ENCODE measurements at places on chromosomes 5 and 9.

GRCh38 chr5:163913548-163913947 lies 408.1 kb downstream of the MAT2B start:
- DNase-seq: no peak

GRCh38 chr9:129307227-129307970 lies 129.3 kb upstream of the IER5L start:
- DNase-seq: no peak

GRCh38 chr5:135467871-135468485 lies 15.8 kb upstream of the TIFAB start:
- DNase-seq: no peak

GRCh38 chr9:68508547-68508946 lies 32.1 kb downstream of the TMEM252 start:
- no peak for DNase-seq

DNA sequence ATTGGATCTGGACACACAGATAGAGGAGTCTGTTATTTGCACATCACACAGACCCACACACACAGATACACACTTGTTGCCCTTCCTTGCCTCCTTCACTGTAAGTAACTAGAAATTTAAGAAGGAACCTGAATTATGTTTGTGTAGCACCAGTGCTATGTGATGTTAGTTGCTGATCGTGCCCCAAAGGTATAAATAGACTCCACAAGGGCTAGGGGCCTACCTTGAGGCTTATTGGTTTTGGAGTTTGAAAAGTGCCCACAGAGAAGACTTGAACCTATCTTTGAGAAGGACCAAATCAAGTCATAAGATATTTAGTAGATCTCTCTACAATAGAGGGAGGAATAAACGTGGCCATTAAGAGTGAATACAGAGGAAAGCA lies 8.8 kb upstream of the TGFBI start:
- no peak for DNase-seq

DNA sequence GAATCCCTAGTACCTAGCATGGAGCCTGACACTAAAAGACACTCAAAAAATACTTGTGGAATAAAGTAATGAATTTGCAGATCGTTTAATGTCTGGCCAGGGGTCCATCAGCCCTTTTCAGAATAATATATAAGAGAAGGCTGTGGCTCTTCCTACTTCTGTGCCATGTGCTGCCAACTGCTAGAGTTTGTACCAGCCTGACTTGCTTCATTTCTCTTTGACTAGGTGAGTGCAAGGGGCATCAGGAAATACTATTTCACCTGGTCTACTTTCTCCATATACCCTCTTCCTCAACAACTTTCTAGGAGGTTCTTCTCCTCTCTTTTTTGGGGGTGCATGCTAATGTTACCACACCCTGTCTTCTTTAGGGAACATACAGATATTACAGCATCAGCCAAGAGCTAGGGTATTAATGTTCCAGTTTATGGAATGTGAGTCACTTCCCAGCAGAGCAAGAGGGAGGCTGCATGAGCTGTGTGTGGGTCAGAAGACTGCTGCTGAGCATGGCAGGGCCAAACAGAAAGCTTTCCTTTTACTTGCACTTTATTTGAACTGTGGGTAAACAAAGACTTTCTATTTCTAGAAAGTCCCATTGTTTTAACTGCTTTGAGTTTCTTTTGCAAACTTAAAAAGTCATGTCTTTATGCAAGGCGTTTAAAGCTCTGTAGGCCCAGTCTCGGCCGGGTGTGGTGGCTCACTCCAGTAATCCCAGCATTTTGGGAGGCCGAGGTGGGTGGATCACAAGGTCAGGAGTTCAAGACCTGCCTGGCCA lies 158.9 kb downstream of the ADAMTSL1 start:
- no peak for DNase-seq

- no peak for DNase-seq
These were observed 46.2 kb downstream of the RNF145 start for GRCh38 chr5:159163027-159163700.

DNA sequence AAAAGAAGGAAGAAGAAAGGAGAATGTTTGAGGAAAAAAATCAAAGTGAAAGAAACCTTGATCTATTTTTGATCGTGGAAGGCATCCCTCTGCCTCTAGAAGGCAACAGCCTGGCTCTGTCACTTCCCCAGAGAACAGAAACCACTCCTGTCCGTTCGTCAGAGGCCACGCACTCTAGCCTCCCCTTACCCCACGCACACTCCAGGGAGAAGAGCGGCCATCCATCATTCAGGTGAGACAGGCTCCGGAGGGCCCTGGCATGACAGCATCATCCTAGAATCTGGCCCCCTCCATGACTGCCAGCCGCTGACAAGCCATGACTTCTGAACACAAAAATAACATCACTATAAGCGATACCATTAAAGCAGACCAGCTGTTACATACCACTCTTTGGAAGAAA lies 135.8 kb downstream of the ROR2 start:
- no peak for DNase-seq

DNA sequence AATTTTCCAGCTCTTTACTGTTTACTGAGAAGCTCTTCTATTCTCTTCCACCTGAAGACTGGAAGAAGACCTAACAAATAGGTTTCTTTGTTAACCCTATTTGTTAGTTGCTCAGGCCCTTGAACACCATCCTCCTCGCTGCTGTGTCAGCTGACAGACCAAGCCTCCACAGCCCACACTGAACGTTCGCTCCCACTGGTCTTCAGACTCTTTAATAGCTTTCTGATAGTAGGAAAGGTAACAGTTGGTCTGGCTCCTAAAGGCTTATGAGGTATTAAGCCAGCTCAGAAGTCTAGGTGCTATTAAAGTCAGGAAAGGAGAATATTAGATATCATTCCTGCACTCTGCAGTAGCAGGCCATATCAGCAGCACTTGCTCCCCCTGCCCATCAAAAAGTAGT lies 23.3 kb upstream of the F2R start:
- DNase-seq: no peak

- DNase-seq: no peak
These were observed 38.9 kb upstream of the STXBP1 start for GRCh38 chr9:127572961-127573721.

- no peak for DNase-seq
These were observed 12.4 kb upstream of the TENT4A start for GRCh38 chr5:6700685-6701355.

DNA sequence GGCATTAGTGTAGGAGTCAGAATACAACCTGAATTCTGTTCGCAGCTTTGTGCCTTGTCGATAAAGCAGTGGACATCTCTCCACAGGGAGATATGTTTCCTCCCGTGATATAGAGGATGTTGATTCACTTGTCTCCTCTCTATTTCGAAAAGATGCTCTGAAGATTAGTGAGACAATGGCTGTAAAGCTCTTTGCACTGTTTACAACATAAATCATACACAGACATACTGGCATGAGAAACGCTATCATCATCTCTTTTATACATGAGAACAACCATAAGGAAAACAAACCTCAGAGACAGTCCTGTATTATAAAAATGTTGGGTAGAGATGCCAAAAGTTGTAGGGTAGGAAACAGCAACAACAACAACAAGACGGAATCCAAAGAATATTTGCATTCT lies 507.4 kb downstream of the RAB3C start:
- no peak for DNase-seq

- peak; percentile 4 for DNase-seq
These were observed 1.2 kb downstream of the ARRDC1 start for GRCh38 chr9:137606734-137607138.

DNA sequence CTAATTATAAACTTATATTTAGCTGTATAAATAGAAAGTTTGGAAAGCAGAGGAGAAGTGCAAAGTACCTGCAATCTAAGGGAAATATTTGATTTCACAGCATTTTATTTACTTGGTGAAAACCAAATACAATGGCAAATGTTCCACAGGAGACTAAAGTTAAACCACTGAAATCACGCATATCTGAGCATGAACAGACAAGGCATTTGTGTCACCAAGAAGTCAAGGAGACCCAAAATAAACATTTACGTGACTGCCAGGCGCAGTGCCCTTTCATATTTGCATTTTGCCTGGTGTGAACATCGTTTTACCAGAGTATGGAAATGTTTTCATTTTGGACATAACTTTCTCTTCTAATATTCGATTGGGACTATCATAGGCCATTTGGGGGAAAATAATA lies 20.6 kb downstream of the UGCG start:
- DNase-seq: no peak

- no peak for DNase-seq
These were observed 172.7 kb upstream of the KLF9 start for GRCh38 chr9:70587201-70587600.

DNA sequence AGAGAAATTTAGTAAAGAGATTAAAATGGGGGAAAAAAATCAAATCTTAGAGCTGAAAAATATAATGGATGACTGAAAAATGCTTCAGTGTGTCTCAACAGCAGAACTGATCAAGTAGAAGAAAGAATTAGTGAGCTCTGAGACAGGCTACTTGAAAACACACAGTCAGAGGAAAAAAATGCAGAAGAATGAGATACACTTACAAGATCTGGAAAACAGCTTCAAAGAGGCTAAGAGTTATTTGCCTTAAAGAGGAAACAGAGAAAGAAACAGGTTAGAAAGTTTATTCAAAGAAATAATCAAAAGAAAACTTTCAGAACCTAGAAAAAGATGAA lies 70.5 kb upstream of the OR2K2 start:
- no peak for DNase-seq

DNA sequence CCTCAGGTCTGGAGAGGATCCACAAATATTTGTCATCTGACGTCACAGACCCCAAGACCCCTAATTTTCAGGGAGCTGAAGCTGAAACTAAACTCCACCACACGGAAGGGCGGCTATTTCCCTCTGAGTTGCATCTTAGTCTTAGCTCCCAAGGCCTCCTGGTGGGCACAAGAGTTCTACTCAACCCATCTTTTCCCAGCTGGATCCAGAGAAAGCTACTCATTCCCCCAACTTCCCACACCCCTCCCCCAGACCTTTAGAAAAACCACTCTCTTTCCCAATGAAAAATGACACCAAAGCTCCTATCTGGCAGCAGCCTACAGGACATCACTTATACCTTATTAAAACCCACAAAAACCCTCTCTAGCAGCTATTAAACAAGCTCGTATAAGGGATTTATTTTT lies 67.1 kb upstream of the SLC1A1 start:
- DNase-seq: no peak

GRCh38 chr9:32884482-32884881 lies 101.1 kb downstream of the TMEM215 start:
- no peak for DNase-seq

DNA sequence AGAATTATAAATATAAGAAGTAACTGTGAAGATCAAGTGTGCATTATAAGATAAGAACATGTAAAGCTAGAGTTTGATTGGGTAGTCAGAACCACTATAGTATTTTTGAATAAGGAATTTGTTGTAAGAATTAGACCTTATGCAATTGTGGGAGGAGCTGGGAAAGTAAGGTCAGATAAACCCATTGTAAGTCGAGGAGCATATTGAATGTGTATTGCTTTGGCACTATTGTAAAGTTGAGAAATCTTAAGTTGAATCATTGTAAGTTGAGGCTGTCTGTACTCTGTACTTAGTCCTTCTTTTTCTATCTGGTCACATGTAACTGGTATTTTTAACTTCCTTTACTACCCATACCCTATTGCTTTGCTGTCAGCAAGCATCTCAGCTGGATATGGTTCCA lies 158.7 kb downstream of the CCDC171 start:
- DNase-seq: no peak

GRCh38 chr5:1781107-1781506 lies 18.5 kb downstream of the MRPL36 start:
- DNase-seq: no peak

Measured in iPS-NIHi11 (cell line).